Sigmoid colon (tissue), 7 donors: ENCODE measurements at places on chromosomes 2 and 18. TPM values are rescaled to one million over a fixed set of nuclear protein-coding genes. Genes with fewer than 3 reads are reported as not detected.
A peak's percentile ranks its signal among the peaks of the same experiment; 100 is the strongest.

DNA sequence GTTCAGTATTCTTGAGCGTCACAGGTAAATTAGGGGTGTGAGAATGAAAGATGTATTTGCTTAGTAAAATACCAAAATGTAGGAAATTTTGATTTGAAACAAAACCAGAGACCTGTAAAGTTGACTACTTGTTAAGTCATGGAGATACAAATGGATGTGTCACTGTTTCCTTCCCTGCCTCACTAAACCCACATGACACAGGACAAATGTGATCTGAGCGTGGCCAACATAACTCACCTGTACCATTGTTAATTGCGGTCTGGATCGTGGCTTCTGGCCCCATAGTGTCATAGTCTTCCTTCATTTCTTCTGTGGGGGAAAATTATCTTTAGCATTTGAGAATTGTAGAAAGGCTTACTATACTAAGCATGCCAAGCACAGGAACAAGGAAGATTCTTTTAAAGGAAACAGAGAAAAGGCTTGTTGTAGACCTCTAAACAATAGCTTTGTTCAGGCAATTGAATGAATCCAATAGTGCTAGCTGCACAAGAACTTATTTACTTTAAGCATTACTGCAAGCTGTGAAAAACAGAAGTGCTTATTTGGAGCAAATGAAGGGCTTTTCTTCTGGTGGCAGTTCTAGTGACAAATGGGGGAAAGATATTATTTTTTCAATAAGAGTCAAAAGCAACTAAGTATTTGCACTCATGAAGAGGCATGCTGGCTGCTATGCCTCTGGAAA lies 95.2 kb downstream of the ZEB2 start:
- no peak overlapping the region for H3K27ac ChIP-seq
- no peaks in the 10 kb centered on the region for H3K27me3 ChIP-seq
- H3K4me1 ChIP-seq: peaks cover 26% of the 10 kb centered on the region
- H3K4me3 ChIP-seq: no peak overlapping the region

DNA sequence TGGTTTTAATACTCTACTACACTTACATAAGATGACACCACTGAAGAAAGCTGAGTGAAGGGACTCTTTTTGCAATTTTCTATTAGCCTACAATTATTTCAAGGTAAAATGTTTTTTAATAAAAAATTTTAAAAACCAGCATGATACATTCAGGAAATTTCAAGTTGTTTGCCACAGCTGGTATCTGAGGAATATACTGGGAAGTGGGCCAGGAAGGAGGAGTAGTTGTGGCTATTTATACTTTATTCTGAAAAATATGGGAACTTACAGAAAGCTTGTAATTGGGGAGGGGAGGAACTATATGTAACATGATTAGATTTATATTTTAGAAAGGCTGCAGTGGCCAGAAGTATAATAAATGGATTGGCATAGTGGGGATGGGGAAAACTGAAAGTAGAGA lies 40.8 kb downstream of the WDR35 start:
- peaks cover 8% of the 10 kb centered on the region for H3K4me1 ChIP-seq
- no peak overlapping the region for H3K27ac ChIP-seq
- no peak for DNase-seq
- H3K27me3 ChIP-seq: no peaks in the 10 kb centered on the region
- no peaks in the 10 kb centered on the region for H3K36me3 ChIP-seq

- H3K4me1 ChIP-seq: peaks cover 25% of the 10 kb centered on the region
- peak; percentile 100 for DNase-seq
- H3K27ac ChIP-seq: peak overlapping the region; percentile 97
- H3K27me3 ChIP-seq: no peaks in the 10 kb centered on the region
- peaks cover 28% of the 10 kb centered on the region for H3K36me3 ChIP-seq
- peak overlapping the region; percentile 16 for H3K4me3 ChIP-seq
These were observed 602 bp upstream of the DNPEP start for GRCh38 chr2:219388121-219388906.

DNA sequence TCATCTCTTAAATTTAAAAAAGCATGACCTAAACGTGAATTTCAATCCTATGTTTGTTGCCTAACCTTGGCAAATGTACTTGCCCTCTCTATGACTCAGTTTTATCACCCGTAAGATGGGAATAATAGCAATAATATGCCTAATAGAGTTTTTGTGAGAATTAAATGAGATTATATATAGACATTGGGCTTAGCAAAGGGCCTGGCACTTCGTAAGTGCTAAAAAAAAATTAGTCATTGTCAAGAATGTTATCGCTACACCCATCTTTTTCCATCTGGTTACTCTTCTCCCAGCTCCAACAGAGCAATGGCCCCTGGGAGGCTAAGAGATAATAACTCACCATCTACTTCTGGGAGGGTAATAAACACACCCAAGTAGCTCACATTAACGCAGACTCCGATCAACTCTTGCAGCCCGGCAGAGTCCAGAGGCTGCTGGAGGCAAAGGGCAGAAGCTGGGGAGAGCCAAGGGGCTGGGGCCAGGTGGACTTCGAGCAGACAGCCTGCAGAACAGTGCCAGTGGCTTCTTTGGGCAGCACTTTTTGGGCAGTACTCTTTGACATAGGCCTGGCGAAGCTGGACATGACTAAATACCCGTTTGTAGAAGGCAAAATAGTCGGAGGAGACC lies 63.9 kb upstream of the STPG4 start:
- no peak for DNase-seq
- H3K36me3 ChIP-seq: no peaks in the 10 kb centered on the region
- H3K4me1 ChIP-seq: peaks cover 22% of the 10 kb centered on the region

- peak overlapping the region; percentile 50 for H3K4me3 ChIP-seq
- DNase-seq: no peak
- H3K27ac ChIP-seq: no peak overlapping the region
- H3K27me3 ChIP-seq: peaks cover 6% of the 10 kb centered on the region
- no peaks in the 10 kb centered on the region for H3K36me3 ChIP-seq
These were observed 777 bp downstream of the GALNT3 start for GRCh38 chr2:165793161-165793778.

DSEL gene
- 7.9 TPM for total RNA-seq

DNA sequence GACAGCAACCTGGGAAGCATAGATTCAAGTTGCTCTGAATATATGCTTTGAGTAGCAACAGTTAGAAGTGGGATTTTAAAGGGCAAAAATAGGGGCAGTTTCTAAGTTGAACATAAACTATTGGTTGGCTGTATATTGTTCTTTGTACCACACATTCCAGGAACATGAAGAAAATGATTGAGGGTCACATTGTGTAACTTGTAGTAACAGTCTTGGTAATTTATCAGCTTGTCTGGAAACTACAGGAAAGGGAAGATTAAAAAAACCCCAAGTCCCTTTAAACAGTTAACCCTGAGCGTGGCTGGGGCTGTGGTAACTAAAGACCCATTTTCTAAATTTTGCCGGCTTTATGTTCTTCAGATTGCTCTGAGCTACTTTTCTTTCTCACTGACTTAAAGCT lies 7.4 kb downstream of the PLEKHB2 start:
- no peak overlapping the region for H3K4me3 ChIP-seq
- H3K4me1 ChIP-seq: no peaks in the 10 kb centered on the region
- H3K27ac ChIP-seq: no peak overlapping the region
- no peaks in the 10 kb centered on the region for H3K36me3 ChIP-seq
- no peaks in the 10 kb centered on the region for H3K27me3 ChIP-seq

TTL gene
- total RNA-seq: 22.3 TPM

SP5 gene
- 2.2 TPM for total RNA-seq

THADA gene
- total RNA-seq: 20.2 TPM

GRCh38 chr18:7830468-7830867 lies 263.4 kb downstream of the PTPRM start:
- no peak overlapping the region for H3K4me3 ChIP-seq
- no peaks in the 10 kb centered on the region for H3K36me3 ChIP-seq
- no peaks in the 10 kb centered on the region for H3K4me1 ChIP-seq
- no peak overlapping the region for H3K27ac ChIP-seq

HMSD gene
- not detected for total RNA-seq

- no peak overlapping the region for H3K4me3 ChIP-seq
- no peak overlapping the region for H3K27ac ChIP-seq
- no peaks in the 10 kb centered on the region for H3K36me3 ChIP-seq
- no peaks in the 10 kb centered on the region for H3K4me1 ChIP-seq
- no peak for DNase-seq
These were observed 487.2 kb upstream of the RAB12 start for GRCh38 chr18:8121942-8122480.

- peaks cover 41% of the 10 kb centered on the region for H3K4me1 ChIP-seq
- H3K27ac ChIP-seq: peak overlapping the region; percentile 88
- no peaks in the 10 kb centered on the region for H3K27me3 ChIP-seq
- no peak for DNase-seq
These were observed 797 bp downstream of the TTC32 start for GRCh38 chr2:19900931-19901441.

- no peaks in the 10 kb centered on the region for H3K36me3 ChIP-seq
- no peaks in the 10 kb centered on the region for H3K27me3 ChIP-seq
- H3K4me1 ChIP-seq: no peaks in the 10 kb centered on the region
- no peak overlapping the region for H3K27ac ChIP-seq
These were observed 30.1 kb downstream of the CYP1B1 start for GRCh38 chr2:38045811-38046210.

DNA sequence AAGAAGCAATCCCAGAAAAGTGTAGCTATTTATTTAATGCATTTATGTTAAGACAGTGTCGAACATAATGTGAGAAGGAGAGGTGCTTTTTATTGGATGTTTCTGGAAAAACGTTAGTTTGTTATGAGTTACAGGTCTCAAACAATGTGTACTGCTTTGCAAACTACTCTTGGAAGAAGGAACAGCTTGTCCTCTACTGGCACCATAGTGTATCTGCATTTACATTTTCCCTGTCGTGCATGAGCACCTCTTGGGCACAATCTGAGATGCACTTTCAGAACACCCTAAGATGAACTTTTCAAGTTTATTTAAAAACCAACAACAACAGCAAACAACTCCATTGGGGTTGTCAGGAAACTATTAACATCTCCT lies 22.8 kb downstream of the CCNYL1 start:
- no peaks in the 10 kb centered on the region for H3K27me3 ChIP-seq
- no peak overlapping the region for H3K27ac ChIP-seq
- no peaks in the 10 kb centered on the region for H3K36me3 ChIP-seq
- H3K4me1 ChIP-seq: no peaks in the 10 kb centered on the region

- H3K4me3 ChIP-seq: no peak overlapping the region
- DNase-seq: no peak
- no peak overlapping the region for H3K27ac ChIP-seq
- H3K4me1 ChIP-seq: no peaks in the 10 kb centered on the region
- no peaks in the 10 kb centered on the region for H3K27me3 ChIP-seq
These were observed 18.0 kb upstream of the NR4A2 start for GRCh38 chr2:156350374-156351142.

- H3K36me3 ChIP-seq: no peaks in the 10 kb centered on the region
- peak; percentile 52 for DNase-seq
- H3K4me3 ChIP-seq: no peak overlapping the region
- H3K27me3 ChIP-seq: no peaks in the 10 kb centered on the region
These were observed 67.7 kb downstream of the TWIST2 start for GRCh38 chr2:238915596-238915995.

DNA sequence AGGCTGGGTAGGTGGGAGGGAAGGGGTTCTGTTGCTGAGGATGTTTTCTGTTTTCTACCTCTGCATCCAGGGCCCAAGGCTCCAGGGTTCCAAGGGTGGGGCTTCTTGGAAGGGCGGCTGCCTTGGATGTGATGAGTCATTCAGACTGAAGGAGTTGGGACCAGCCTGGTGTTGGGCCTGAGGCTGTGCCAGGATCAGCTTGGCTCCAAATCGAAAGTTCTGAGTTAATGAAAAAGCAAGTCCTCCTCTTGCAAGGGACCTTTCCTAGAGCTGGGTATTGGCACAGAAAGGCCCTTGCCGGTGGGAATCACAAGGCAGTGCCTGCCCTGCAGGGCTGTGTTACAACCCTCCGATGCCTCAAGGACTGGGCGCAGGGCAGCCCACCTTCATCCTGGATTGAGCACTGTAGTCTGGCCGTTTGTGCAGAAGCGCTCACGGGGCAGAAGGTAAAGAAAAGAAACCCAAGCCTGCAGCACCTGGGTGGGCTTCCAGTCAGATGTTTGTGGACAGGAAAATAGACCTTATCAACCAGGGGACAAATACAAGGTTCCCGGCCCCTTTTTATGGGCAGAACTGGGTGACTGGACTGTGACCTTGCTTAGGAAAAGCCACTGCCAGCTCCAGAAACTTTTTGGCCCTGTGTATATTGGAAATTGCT lies 52.5 kb upstream of the MCFD2 start:
- no peaks in the 10 kb centered on the region for H3K36me3 ChIP-seq
- no peaks in the 10 kb centered on the region for H3K27me3 ChIP-seq
- H3K4me3 ChIP-seq: peak overlapping the region; percentile 2

GRCh38 chr2:106758901-106759497 lies 127.0 kb downstream of the ST6GAL2 start:
- H3K36me3 ChIP-seq: no peaks in the 10 kb centered on the region
- no peaks in the 10 kb centered on the region for H3K4me1 ChIP-seq
- DNase-seq: no peak

ALKAL2 gene
- 7.2 TPM for total RNA-seq

DNA sequence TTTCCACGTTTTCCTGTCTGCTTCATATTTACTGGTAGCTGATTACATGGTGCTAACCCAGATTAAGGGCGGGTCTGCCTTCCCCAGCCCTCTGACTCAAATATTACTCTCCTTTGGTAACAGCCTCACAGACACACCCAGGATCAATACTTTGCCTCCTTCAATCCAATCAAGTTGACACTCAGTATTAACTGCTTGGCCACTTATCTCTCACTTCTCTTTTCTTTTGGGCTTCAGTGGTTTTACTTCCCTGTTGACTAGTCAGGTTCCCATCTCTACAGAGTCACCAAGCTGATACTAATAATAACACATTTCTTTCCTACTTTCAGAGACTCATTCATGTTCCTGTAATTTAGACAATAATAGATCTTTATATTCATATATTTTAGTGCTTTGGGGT lies 302.2 kb upstream of the MAP2 start:
- no peaks in the 10 kb centered on the region for H3K4me1 ChIP-seq
- no peak for DNase-seq
- H3K36me3 ChIP-seq: no peaks in the 10 kb centered on the region
- no peaks in the 10 kb centered on the region for H3K27me3 ChIP-seq

SCYGR4 gene
- total RNA-seq: not detected

- DNase-seq: no peak
- no peaks in the 10 kb centered on the region for H3K4me1 ChIP-seq
- no peaks in the 10 kb centered on the region for H3K27me3 ChIP-seq
- H3K4me3 ChIP-seq: no peak overlapping the region
These were observed 109.7 kb downstream of the B3GNT2 start for GRCh38 chr2:62305421-62306176.

GALNT3 gene
- 0.41 TPM for total RNA-seq

GRCh38 chr2:130261970-130262760 lies 63.9 kb upstream of the TUBA3E start:
- H3K27ac ChIP-seq: no peak overlapping the region
- no peaks in the 10 kb centered on the region for H3K27me3 ChIP-seq
- DNase-seq: no peak
- no peaks in the 10 kb centered on the region for H3K36me3 ChIP-seq

- DNase-seq: no peak
- no peak overlapping the region for H3K4me3 ChIP-seq
- H3K36me3 ChIP-seq: no peaks in the 10 kb centered on the region
These were observed 88.9 kb upstream of the BCL2L11 start for GRCh38 chr2:111031546-111032478.

GRCh38 chr18:50614838-50615237 lies 55.0 kb downstream of the MAPK4 start:
- H3K27ac ChIP-seq: no peak overlapping the region
- no peak for DNase-seq
- H3K27me3 ChIP-seq: no peaks in the 10 kb centered on the region
- no peaks in the 10 kb centered on the region for H3K36me3 ChIP-seq
- no peak overlapping the region for H3K4me3 ChIP-seq
- peaks cover 6% of the 10 kb centered on the region for H3K4me1 ChIP-seq
